ENCODE measurements at places on chromosomes 12 and 14. TPM values are rescaled to one million over a fixed set of nuclear protein-coding genes. Genes with fewer than 3 reads are reported as not detected.

The KCNMB4 gene
- total RNA-seq: 0.54 TPM

The TUNAR gene
- total RNA-seq: not detected

The OAS2 gene
- 191 TPM for total RNA-seq

The LACRT gene
- total RNA-seq: not detected

The TARBP2 gene
- total RNA-seq: 25.0 TPM

The GTF2H3 gene
- 56.6 TPM for total RNA-seq

The SERPINA9 gene
- not detected for total RNA-seq

The NRIP2 gene
- total RNA-seq: not detected

The METTL17 gene
- total RNA-seq: 90.9 TPM

The CCDC184 gene
- total RNA-seq: 0.14 TPM

The PLEKHD1 gene
- not detected for total RNA-seq

The C14orf39 gene
- total RNA-seq: not detected

The CD69 gene
- total RNA-seq: 153 TPM

The PRB2 gene
- not detected for total RNA-seq

The FOXG1 gene
- not detected for total RNA-seq

The SCNN1A gene
- total RNA-seq: 0.67 TPM

The SLC6A15 gene
- total RNA-seq: 0.30 TPM

The SLC6A13 gene
- total RNA-seq: not detected

The ERO1A gene
- 87.4 TPM for total RNA-seq

The OSGEP gene
- total RNA-seq: 35.7 TPM

The INSM2 gene
- not detected for total RNA-seq

The CEP128 gene
- 17.1 TPM for total RNA-seq

The HOXC9 gene
- not detected for total RNA-seq

The ZFHX2 gene
- 0.36 TPM for total RNA-seq

The TMEM52B gene
- total RNA-seq: not detected

The SMIM41 gene
- not detected for total RNA-seq

The C1S gene
- total RNA-seq: 3.1 TPM

The TAPBPL gene
- total RNA-seq: 27.9 TPM

The TAS2R13 gene
- not detected for total RNA-seq

The MYF6 gene
- not detected for total RNA-seq

The RTL1 gene
- not detected for total RNA-seq

The SMCO2 gene
- total RNA-seq: 0.19 TPM

The CD9 gene
- 3.1 TPM for total RNA-seq

The RXYLT1 gene
- 12.7 TPM for total RNA-seq
